ENCODE measurements at places on chromosomes 12 and 14.

- no peak for DNase-seq
Observed at GRCh38 chr12:77521508-77522115, 309.1 kb upstream of the NAV3 start.

- no peak for DNase-seq
Observed at GRCh38 chr12:62792236-62792870, 142.6 kb downstream of the PPM1H start.

DNA sequence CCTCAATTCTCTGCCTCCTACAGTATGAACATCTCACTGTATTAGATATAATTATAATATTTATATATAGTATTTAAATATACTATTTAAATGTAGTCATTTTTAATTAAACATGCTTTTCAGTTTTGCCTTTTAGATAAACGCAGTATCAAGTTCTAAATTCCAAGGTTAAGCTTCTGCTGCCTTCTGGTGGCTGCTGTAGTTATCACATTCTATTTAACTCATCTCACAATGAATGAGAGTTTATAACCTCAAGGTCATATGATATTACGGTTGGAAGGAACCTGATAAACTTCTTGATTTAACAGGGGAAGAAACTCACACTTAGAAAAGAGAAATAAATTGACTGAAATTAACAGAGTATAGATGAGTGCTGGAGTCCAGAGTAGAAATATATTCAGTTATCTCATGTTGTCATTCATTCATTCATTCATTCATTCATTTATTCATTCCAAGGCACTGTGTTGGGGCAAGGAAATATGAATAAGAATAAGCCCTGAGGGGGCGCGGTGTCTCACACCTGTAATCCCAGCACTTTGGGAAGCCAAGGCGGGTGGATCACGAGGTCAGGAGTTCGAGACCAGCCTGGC, 31.9 kb downstream of the GUCY2C start:
- peak; percentile 56 for DNase-seq

- DNase-seq = no peak
Observed at GRCh38 chr14:77186911-77187648, 5.5 kb downstream of the TMEM63C start.

DNA sequence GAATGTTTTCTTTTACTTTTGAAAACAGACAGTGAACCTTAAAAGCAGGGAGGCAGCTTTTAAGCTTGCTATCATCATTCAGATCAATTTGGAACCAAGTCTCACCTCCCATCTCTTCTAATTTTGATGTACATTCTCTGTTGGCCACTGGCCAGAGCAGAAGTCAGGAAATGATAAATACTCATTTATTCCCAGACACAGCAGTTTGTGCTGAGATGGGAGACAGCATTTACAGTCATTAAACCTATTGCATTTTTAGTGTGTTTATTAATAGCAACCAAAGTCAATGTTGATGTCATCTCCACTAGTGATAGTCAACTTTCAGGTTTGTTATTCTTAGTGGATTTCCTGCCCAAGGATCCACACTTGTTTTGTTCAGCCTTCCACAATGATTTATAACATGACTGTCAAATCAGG, 320.0 kb upstream of the ATP2B1 start:
- DNase-seq = no peak

- DNase-seq = no peak
Observed at GRCh38 chr14:88256997-88257950, 65.8 kb downstream of the KCNK10 start.

DNA sequence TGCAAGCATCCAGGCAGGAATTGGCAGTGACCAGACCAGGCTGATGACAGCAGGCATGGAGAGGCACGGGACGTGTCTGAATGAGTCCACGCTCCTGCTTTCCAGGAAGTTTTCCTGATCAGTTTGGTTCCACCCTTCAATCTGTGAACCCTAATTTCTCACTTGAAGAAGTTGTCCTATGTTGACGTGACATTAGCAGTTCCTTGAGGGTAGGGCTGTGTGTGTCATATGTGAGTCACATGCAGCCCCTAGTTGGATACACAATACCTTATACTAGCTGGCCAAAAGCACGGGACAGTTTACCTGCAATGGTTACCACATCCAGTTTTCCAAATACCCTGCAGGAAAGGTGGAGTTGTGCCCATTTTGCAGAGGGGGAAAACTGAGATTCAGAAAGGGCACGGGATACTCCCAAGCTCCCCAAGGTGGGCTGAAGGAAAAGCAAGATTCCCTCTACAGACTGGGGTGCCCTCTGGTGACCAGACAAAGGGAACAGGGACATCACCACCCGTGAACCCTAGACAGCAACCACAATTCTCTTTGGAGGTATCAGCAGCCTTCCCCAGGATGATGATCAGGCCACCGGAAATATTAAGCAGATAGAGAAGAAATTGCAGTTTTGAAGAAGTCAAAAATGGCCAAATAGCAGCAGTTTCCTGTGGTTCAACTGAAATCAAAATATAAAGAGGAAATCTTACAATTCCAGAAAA, 194.5 kb downstream of the PHETA1 start:
- DNase-seq = no peak

- DNase-seq = no peak
Observed at GRCh38 chr12:89494411-89495231, 30.0 kb downstream of the GALNT4 start.

DNA sequence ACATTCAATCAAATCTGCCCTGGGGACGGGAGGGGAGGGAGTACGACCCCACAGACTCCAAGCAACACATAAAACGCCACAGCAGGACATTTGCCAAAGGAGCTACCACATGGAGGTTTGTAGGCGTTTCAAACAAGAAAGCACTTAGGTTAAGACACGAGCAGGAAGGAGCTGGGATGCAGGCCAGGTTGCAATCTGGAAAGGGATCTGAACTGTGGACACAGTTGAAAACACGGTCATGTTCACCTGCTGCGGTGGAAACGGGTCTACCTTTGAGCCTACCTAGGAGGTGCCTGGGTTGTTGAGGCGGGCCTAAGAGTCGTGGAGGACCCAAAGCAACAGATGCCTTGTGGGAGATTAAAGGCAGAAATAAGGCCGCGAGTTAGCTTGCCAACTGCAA, 18.4 kb downstream of the PRKAB1 start:
- DNase-seq = no peak

DNA sequence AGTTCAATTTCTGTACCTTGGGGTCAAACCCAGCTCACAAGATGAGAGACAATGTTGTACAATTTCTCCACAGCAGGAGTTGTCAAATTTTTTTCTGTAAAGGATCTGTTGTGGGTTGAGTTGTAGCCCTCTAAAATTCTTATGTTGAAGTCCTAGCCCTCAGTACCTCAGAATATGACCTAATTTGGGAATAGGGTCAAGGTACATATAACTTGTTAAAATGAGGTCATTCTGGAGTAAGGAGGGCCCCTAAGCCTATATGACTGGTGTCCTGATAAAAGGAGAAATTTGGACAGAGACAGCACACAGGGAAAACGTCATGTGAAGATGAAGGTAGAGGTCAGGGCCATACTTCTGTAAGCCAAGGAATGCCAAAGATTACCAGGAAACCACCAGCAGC, 264.9 kb downstream of the TTC8 start:
- no peak for DNase-seq

DNA sequence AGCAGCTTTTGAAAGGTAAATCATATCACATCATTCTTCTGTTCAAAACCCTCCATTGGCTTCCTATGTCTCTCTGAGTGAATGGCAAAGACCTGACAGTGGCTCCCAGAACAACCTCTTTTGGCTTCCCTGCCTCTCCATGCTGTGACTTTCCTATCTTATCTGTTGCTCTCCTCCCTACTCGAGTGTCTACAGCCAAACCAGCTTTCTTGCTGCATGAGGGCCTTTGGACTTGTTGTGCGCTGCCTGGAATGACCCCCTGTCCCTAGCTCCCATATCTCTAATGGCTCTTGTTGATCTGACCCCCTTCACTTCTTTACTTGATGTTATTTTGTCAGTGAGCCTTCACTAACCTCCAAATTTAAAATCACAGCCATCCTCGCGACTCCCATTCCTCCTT, 2.5 kb downstream of the SYNE2 start:
- DNase-seq = no peak

DNA sequence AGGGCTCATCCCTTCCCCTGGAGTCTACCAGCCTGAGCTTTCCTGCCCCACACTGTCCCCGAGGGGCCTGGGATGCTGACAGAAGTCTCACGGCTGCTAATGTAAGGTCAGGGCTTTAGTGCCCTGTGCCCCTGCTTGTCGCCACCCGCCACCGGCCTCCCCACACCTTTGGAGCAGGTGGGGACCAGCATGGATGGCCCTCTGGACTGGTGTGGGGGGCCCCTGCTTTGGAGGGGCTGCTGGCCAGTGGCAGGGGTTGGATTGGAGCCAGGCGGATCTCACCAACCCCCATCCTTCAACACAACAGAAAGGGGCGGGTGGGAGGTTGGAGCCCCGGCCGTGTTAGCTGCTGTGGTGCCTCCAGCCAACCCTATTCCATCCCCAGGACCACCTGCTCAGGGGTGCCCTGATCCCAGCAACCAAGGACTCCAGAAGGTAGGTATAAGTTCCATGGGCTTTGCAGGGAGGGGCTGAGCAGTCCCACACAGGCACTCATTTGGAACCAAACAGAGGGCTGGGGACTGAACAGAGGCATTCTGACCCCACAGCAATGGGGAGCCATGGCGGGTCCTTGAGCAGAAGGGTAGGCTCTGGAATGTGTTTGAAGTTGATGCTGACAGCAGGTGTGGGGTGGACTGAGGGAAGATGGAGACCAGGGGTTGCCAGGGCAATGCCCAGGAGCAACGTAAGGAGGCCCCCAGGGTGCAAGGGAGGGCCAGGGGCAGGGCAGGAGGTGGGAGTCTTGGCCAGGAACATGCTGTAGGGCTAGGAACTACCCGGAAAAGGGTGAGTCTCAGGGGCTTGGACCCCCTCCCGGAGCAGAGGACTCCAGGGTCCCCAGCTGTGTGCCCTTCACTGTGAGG, 145.1 kb upstream of the C14orf180 start:
- no peak for DNase-seq

DNA sequence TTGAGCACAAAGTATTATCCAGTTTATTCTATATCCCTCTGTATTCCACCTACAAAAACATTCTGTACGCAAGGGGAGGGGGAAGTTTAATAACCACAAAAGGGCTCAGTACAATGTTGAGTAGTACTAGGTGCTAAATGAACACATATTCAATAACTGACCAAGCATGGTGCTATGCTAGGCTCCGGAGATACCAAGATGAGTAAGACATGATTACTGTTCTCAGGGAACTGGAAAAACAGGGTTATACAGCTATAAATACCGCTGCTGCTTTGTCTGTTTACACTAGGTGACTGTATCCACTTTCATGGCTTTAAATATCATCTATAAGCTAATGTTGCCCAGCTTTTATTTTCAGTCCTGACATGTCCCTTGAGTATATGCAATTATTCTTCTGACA, 135.8 kb downstream of the INSM2 start:
- no peak for DNase-seq

- DNase-seq = no peak
Observed at GRCh38 chr14:63470962-63471793, 72.0 kb downstream of the PPP2R5E start.

DNA sequence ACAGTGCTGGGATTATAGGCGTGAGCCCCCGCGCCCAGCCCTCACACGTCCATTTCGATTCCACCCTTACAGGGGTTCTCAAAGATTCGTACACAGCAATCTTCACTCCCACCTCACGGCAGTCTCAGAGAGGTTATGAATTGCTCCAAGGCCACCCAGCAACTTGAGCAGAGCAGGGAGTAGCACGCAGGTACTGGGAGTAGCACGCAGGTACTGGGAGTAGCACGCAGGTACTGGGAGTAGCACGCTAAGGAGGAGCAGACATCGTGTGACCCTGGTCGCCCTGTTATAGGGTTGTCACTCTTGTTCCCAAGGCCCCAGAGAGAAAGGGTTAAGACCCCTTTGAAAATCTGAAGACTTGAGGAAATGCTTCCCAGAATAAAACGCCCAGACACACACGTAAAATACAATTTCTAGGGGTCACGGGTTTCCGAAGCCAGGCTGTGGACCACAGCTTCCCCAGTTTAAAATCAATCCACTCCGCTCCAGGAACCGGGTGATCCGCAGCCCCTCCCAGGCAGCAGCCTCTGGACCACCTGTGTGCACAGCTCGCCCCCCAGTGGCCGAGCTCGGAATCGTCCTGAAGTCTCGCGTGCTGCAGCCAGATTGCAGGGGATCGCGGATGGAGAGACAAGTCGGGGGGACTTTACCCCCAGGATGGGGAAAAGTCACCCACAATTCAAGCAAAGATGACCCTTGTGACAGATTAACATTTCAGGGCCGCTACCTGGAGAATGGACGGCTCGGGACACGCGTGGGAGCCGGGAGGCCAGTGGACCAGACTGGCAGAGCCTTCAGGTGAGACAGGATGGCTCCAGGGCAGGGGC, 92.0 kb downstream of the SCARB1 start:
- peak; percentile 80 for DNase-seq

GRCh38 chr12:52531566-52532300, 11.5 kb upstream of the KRT5 start:
- no peak for DNase-seq

GRCh38 chr12:71551529-71551928, 111.9 kb downstream of the LGR5 start:
- DNase-seq = no peak

DNA sequence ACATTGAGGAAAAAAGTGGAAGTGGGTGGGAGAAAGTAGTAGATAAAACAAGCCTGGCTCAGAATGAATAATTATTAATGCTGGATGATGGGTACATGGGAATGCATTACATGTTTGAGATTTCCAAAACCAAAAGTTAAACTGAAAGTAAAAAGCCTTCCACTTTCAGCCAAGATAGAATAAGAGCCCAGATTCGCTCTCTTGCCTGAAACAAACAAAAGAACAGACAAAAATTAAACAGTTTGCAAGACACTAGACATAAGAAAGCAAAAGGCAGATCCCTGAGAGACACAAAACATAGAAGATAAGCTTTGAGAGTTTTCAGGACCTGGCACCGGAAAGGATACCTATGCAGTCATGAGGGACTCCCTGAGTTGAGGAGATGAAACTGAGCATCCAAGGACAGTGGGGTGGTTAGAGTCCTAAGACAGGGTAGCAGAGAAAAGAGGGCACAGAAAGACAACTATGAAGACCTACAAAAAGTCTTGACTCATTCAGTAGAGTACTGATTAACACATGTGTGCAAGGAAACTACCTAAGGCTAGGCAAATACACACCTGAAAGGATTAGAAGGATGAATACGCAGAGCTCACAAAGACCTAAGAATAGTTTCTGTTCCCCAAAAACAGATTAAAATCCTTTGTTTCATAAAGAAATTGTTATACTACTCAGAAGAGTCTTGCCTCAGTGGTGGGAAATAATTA, 54.1 kb downstream of the CEP83 start:
- DNase-seq = no peak

GRCh38 chr12:9049520-9050133, 60.3 kb downstream of the KLRG1 start:
- DNase-seq = no peak

DNA sequence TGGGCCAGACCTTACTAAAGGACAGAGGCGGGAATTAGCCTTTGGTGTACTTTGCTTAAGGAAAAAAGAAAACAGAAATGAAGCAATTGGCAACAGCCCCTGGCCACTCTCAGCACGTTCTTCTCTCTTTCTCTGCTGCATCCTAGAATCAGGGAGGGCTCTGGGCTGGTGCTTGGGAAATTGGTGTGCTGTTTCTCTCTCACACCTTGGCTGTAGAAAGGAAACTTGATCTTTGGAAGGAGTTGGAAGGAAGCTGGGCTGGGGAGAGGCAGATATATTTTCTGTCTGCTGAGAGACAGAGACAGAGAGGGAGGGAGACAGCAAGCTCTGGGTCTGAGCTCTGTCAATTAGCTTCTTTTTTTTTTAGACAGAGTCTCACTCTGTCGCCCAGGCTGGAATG, 27.4 kb downstream of the NOS1 start:
- no peak for DNase-seq

All from naive thymus-derived CD8-positive, alpha-beta T cell (primary cell).